ENCODE measurements at places on chromosomes 2 and 18. TPM values are rescaled to one million over a fixed set of nuclear protein-coding genes. Genes with fewer than 3 reads are reported as not detected.

Gene FAP
- 54.8 TPM for total RNA-seq

DNA sequence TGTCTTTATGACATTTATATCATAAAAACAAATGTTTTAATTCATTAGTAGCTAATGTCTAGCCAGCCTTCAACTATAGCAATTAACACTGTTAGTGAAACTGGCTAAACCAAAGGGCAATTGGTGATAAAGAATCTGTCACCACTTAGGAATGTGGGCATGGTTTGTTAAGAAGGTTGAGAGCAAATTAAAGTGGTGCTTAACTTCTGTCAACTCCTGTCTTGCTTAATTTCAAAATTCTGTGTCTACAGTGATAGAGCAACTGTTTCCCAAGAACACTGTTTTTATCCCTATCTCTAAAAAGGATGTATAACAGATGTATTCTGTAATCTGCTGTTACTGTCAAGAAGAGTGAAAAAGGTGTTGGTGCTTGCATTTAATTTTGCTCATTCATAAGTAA is 36.5 kb downstream of the CFAP36 start:
- DNase-seq, result no peak

- DNase-seq, result peak; percentile 48
Observed at GRCh38 chr2:109209412-109209811, 80.4 kb downstream of the SH3RF3 start.

GRCh38 chr2:114068438-114068837 is 178.5 kb downstream of the ACTR3 start:
- DNase-seq, result no peak

DNA sequence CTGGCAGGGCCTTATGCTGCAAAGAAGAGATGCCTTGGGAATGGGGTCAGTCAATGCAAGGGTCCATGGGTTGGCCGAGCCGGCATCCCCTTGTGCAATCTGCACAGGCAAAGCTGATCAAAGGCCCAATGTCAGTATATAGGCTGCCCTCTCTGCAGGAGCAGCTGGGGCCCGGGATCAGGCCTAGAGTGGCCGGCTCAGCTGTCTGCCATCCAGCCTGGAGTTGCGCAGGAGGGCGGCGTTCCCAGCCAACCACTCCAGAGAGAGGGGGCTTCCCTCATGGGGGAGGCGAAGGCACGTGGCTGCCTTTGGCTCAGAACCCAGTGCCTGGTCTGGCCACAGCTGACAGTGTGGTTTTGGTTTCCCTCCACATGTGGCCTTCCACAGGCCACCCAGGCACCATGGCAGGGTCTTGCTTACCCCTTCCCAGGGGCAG is 3.9 kb downstream of the INPP5D start:
- DNase-seq, result peak; percentile 73

GRCh38 chr2:106147159-106147558 is 46.9 kb downstream of the UXS1 start:
- DNase-seq, result no peak

GRCh38 chr2:195721042-195721441 is 64.0 kb downstream of the SLC39A10 start:
- no peak for DNase-seq

- no peak for DNase-seq
Observed at GRCh38 chr2:133498662-133499585, 69.3 kb downstream of the NCKAP5 start.

DNA sequence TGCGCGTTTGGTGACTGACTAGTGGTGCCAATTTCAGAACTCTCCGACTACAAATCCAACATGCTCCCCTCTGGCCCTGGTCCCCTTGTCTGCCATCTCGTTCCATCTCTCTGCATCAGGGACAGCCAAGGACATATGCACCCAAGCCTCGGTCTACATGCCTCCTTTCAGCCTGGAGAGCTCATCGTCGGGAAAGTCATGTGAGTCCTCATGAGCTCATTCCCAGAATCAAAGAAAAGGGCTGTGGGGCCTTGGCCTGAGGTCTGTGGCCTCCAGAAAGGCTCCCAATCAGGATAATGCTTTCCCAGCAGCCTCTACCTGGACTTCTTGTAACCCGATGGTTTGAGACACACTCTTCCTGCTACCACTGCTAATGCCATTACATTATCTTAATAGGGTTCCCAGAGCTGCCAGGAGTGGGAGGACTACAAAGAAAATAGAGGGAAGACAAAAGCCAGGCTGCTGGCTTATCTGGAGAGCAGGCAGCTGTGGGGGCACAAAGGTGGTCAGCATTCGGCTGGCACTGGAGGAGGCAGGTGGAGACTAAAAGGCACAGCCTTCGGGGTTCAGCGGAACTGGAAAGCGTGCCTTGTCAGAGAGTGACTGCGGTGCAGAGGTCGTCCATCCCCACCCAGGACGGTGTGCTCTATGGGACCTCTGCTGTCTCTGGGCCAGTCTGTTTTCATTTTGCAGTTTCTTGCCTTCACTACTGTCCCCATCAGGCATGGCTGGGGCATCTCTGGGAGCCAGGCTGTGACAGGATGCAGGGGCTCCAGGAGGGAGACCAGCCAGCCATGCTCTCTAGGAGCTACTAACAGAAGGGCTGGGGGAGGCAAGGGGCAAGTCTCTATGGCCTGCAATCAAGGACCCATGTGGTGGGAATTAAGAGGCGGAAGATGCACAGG is 104.4 kb upstream of the SMAD2 start:
- no peak for DNase-seq

Gene CAPN13
- not detected for total RNA-seq

GRCh38 chr18:73824671-73825070 is 323.0 kb downstream of the FBXO15 start:
- no peak for DNase-seq
